Activated B cell treated with CpG ODN at 0.5 μM for 24 hours (primary cell): ENCODE measurements at places on chromosomes 12 and 14.

GRCh38 chr12:110245369-110245772 is 35.7 kb upstream of the ATP2A2 start:
- DNase-seq: peak; percentile 36

- no peak for DNase-seq
Measured at GRCh38 chr12:87384226-87384625, 645.0 kb downstream of the C12orf50 start.

DNA sequence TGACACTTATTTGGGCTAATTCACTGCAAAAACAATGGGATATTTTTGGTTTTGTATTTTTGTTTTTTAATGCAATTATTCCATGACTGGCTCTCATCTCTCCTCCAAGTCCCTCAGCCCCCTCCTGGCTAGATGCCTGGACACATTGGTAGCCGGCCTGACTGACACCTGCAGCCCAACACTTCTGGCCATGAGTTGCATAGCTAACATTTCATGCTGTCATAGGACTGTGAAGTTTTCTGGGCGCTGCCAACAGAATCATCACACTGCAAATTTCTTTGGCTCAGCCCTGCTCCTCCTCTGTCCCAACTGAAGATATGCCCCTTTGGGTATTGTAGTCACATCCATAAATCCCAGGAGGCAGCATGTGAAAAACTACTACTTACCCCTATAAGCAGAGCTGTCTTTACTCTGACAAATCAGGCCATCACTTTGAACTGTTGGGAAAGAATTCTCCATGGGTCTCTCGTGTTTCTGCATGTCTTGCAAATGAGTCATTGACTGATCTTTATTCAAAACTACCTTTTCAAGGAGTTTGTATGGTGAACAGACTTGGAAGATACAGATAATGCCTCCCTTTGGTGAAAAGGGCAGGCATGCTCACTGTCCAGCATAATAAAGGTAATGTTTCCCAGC is 126.7 kb upstream of the LGR5 start:
- no peak for DNase-seq

GRCh38 chr12:77724367-77724957 is 106.2 kb upstream of the NAV3 start:
- no peak for DNase-seq

GRCh38 chr14:101174522-101174838 is 271.0 kb upstream of the RTL1 start:
- DNase-seq: no peak

DNA sequence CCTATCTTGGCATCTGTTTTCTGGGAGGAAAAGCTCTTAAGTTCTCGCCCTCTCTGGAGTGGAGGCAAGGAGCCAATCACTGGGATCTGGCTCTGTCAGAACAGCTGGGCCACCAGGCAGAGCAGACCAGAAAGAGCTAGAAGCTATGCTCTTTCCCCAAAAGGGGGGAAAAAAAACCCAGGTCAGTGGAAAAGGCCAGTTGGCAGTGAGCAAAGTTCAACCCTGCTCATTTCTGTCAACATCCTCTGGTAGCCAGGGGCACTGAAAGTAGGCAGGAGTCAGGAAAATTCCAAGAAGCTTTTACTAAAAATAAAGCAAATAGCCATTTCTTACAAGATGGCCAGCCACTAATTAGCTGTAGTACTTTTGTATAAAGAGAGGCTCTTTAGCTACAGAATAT is 36.6 kb upstream of the PAX9 start:
- no peak for DNase-seq

- no peak for DNase-seq
Measured at GRCh38 chr12:79086541-79087296, 222.1 kb downstream of the SYT1 start.

DNA sequence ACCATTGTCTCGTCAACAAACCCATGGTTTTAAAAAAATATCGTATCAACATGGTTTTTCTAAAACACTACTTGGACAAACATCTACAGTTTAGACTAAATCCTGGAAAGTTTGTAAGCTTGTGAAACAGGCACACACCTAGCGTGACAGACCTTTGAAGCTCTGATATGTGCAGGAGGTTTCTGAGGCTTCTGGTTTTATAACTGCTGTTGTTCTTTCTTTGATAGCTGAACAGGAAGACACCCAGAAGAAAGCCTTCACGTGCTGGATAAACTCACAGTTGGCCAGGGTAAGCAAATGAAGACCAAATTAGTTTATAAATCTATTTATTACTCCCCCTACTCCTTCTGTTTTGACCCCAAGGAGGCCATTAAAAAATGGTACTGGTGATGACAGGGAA is 87.6 kb downstream of the SYNE2 start:
- DNase-seq: no peak

GRCh38 chr14:51967521-51967920 is 21.8 kb upstream of the RTRAF start:
- DNase-seq: no peak

DNA sequence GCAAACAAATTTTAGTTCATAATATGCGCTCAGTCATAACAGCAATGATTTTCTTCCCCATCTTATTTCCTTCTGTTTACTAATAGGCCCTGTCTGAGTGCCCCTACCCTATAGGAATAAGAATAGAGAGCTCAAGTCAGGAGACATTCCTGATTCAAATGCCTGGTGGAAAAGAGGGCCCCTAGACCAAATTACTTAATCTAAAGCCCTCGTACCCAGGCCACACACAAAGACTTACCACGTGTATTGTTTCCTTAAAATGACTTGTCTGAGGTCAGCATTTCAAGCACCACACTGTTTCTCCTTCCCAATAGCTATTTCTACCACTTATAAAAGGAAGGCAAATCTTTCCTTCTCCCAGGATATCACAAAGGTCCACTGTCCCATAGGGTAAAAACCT is 314.9 kb upstream of the TMTC1 start:
- no peak for DNase-seq

- no peak for DNase-seq
Measured at GRCh38 chr12:83573671-83574070, 887.0 kb downstream of the TMTC2 start.

DNA sequence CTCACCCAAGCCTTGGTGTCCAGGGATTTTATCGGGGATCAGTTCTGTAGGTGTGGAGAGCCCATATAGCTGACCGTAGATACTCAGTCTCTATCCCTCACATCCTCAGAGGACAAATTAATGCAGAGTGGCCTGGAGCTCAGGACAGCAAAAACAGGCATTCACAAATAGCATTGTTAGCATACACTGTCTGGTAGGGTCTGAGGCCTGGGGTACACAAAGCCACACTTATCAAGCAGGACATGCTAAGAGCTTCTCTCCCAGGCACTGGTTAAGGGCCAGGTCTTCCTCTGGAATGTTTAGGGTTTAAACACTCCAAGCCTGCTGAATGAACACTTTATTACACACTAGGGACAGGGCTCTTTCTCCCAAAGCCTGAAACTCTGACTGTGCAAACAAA is 253.2 kb downstream of the NEDD1 start:
- no peak for DNase-seq

GRCh38 chr14:60544659-60545058 is 35.7 kb downstream of the SIX6 start:
- no peak for DNase-seq

- DNase-seq: no peak
Measured at GRCh38 chr12:49187184-49187583, 1.7 kb downstream of the TUBA1A start.

GRCh38 chr12:130981911-130982310 is 28.2 kb downstream of the ADGRD1 start:
- no peak for DNase-seq

GRCh38 chr14:73168274-73168673 is 32.0 kb downstream of the PSEN1 start:
- DNase-seq: no peak

DNA sequence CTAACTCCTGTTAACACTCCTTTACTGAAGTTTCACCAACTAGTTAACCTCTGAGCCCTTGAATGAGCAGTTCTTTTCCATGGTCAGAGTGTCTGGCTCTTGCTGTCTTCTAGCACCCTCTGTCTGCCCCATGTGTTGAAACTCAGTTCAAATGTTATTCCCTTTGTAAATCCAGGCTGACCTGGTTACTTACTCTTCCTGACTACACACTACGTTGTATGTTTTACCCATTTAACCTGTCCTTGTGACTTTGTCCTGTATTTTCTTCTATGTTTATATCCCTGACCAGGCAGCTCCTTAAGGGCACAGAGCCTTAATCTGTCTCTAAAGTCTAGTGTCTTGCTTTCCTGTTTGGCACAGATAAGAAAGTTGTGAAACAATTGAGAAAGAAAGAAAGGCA is 389.0 kb upstream of the RPL10L start:
- DNase-seq: no peak

DNA sequence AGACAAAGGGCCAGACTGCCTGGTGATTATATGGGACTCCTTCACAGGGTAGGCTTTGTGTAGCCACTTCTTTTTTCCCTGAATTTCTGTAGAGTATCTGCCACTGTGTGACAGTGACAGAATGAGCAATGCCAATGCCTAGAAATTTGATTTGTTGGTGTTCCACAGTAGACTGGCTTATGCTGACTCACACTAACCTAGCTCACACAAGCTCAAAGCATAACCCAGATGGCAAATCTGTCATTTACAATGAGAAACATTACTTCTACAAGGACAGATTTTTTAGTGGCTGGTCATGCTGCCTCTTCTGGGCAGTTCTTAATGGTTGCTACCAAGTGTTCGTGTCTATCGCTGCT is 15.9 kb downstream of the CFAP251 start:
- DNase-seq: no peak

DNA sequence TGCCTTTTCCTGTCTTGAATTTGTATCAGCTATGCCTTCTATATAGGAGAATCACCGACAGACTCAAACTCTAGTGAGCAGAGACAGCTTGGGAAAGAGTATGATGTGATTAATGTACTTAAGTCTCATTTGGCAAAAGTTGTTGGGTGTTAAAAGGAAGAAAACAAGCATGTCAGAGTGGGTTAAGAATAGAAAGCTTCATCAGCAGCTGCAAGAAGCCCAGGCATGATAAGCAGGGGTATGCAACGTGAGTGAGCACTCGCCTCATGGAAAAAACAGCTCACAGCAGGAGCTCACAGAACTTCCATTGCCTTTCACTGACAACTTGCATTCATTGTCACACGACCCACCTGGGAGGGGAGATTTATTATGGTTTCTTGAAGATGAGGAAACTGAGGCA is 35.9 kb upstream of the WNK1 start:
- DNase-seq: no peak

GRCh38 chr14:82655770-82656169 is 1122.1 kb upstream of the SEL1L start:
- no peak for DNase-seq

- DNase-seq: no peak
Measured at GRCh38 chr12:118850244-118850825, 131.0 kb upstream of the SRRM4 start.

GRCh38 chr12:104345234-104346066 is 41.9 kb downstream of the EID3 start:
- no peak for DNase-seq

DNA sequence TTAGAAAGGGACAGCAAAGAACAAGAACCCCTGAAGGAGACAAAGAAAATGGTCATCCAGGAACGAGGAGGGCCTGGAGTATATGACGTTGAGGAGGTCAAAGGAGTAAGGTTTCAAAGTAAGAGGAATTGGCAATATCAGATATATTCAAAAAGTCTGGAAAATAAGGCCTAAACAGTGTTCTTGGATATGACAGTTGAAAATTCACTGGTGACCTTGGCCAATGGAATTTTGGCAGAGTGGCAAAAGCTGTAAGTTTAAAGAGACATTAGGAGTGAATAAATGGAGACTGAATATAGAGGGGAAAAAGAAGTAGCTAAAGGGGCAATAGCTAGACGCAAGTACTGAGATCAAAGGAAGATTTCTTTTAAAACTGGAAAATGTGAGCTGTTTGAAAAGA is 4.1 kb upstream of the ACTN1 start:
- DNase-seq: no peak

- no peak for DNase-seq
Measured at GRCh38 chr12:80862531-80862930, 75.2 kb downstream of the LIN7A start.

- DNase-seq: no peak
Measured at GRCh38 chr12:117363953-117364486, 2.6 kb upstream of the NOS1 start.

- DNase-seq: no peak
Measured at GRCh38 chr12:94240171-94240570, 91.8 kb downstream of the PLXNC1 start.

DNA sequence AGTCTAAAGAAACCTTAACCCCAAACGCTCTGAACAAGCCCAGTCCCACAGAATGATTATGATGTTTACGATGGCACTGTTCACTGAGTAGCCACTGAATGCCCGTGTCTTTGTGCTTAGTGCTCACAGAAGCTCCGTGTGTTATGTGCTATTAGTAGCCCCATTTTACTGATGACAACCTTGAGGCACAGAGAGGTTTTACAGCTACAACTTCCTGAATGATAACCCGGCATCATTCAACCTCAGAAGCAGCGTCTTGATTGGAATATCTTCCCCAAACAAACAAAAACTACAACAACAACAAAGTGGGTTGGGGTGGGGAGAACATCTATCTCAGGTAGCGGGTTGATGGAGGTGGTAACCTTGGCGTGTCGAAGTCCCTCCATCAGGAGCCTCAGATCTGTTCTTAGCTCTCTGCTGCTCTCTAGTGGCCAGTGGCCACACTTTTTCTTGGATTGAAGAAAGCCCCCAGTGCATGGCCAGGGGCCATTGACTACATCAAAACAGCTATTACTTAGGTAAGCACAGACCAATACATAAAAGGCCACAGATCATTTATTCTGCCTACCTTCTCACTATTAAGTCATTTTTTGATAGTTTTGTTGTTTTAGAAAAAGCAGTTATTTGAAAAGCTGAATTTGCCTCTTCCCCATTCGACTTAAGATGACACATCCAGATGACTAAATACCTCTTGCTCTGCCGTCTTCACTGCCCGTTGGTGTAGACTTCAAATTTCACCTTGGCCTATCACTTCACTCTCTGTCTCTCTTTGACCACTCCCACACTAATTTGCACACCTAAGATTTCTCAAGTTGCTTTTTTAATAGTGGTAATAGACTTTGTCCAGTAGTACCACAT is 376.9 kb downstream of the GALC start:
- DNase-seq: no peak

- no peak for DNase-seq
Measured at GRCh38 chr14:51521764-51522163, 129.9 kb upstream of the FRMD6 start.

DNA sequence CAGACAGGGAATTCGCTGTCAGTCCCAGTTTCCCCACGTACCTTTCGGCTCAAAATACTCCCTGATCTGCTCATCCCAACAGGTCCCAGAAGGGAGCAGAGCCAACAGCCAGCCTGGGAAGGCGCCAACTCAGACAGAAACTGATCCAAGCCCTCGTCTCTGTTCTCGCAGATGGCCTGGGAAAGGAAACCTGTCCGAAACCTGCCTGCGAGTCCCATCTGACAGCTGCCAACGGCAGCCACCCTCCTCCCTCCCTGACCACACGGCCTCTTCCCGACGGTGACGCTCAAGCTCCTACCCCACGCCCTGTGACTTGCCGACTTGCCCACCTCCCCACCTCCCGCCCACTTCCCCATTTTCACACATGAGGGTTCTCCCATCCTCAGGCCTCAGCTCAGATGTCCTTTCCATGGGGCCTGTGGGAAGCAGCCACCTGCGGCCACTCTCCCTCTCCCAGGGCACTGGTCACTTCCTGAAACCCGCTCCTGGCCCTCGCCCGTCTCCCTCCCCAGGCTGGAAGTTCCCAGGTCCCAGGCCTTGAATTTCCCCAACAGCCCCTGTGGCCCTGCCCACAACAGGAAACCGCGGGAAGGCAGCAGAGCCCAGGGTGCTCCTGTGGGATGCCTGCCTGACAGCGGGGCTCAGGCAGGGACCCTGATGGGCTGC is 60.9 kb upstream of the FBRSL1 start:
- DNase-seq: no peak
